ENCODE measurements at places on chromosomes 1 and 21. TPM values are rescaled to one million over a fixed set of nuclear protein-coding genes. Genes with fewer than 3 reads are reported as not detected.

ITGB2 gene
- 7.3 TPM for polyA plus RNA-seq

NKAIN1 gene
- 0.38 TPM for polyA plus RNA-seq

KCNA2 gene
- polyA plus RNA-seq = 0.06 TPM

C1orf146 gene
- polyA plus RNA-seq = not detected

SPATA46 gene
- polyA plus RNA-seq = not detected

ADAMTS4 gene
- 0.82 TPM for polyA plus RNA-seq

CELA3B gene
- polyA plus RNA-seq = 1.1 TPM

S100A9 gene
- polyA plus RNA-seq = 47,233 TPM

LRRC38 gene
- 0.09 TPM for polyA plus RNA-seq

ETV3L gene
- polyA plus RNA-seq = not detected

TBX15 gene
- polyA plus RNA-seq = not detected

TIAM1 gene
- polyA plus RNA-seq = 24.3 TPM

HTR1D gene
- polyA plus RNA-seq = not detected
